Left cardiac atrium (tissue), 4 donors: ENCODE measurements at places on chromosomes 12 and 14.

DNA sequence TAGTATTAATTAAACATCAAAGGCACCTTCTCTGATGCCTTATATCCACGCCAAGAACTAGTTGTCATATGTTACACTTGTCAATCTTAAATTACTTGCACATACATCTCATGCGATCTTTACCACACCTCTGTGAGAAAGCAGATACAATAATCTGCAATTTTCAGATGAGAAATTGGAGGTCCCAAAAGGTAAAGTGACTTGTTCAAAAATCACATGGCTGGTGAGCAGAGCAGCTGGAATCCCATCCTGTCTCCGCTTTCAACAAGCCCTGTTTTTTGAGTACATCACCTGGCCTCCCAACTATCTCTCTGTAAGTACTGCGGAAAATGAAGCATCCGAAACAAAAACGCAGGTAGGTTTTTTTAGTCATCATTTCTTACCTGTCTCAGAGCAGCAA lies 203.4 kb upstream of the FOXN3 start:
- no peak for DNase-seq

GRCh38 chr12:66901138-66901932 lies 222.5 kb upstream of the GRIP1 start:
- DNase-seq: no peak

GRCh38 chr14:49016381-49016780 lies 569.8 kb downstream of the RPS29 start:
- no peak for DNase-seq

DNA sequence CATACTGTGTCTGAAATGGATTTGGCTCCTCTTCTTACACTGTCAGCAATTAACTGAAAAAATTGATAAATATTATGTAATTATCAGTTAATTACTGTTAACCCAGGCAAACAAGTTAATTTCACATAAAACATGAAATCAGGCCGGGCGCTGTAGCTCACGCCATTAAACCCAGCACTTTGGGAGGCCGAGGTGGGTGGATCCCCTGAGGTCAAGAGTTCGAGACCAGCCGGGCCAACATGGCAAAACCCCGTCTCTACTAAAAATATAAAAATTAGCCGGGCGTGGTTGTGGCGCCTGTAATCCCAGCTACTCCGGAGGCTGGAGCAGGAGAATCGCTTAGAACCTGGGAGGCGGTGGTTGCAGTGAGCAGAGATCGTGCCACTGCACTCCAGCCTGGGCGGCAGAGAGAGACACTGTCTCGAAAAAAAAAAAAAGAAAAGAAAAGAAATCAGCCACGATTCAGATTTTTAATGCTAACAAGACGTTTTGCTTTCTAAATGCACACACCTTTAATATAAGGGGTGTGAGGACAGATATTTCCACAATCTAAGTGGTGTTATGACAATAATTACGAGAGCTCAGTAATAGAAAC lies 473 bp upstream of the TMEM19 start:
- no peak for DNase-seq

DNA sequence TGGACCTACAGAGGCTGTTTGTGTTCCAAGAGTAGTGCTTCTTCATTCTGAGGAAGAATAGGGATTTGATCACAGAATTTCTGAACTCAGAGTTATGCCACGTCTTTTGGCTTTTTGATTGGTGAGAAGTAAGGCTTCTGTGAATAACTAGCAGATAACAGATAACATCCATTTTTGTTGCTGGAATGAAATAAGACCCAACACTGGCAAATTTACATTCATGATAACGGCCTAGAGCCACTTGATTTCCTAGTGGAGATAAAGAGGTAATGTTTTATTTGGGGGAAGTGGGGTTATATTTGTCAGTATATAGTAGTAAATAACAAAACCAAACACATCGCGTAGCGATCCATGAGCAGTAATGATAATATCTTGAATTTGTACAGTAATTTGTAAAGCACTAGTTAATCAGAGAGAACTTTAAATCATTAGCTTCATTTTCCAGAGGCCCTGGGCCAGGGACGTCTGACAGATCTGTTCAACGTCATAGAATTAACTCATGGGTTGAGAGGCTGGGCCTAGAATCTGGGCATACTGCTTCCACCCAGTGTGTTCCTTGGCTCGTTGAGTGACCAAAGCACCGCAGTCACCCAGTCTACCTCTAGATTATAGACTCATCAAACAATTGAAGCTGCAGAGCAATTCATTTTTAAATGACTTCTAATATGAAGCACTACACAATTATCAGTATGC lies 79.6 kb downstream of the HMGA2 start:
- DNase-seq: no peak

- no peak for DNase-seq
These were observed 241.9 kb downstream of the PAWR start for GRCh38 chr12:79448816-79449215.

- DNase-seq: peak; percentile 87
These were observed 43.3 kb upstream of the PTPRO start for GRCh38 chr12:15278816-15279658.

GRCh38 chr12:116590561-116590960 lies 31.4 kb downstream of the MAP1LC3B2 start:
- no peak for DNase-seq

GRCh38 chr14:23099212-23099861 lies 4.0 kb downstream of the C14orf119 start:
- DNase-seq: no peak

- no peak for DNase-seq
These were observed 9.9 kb downstream of the OAS2 start for GRCh38 chr12:112988224-112988623.

- no peak for DNase-seq
These were observed 255.8 kb upstream of the HMGA2 start for GRCh38 chr12:65568517-65568916.

DNA sequence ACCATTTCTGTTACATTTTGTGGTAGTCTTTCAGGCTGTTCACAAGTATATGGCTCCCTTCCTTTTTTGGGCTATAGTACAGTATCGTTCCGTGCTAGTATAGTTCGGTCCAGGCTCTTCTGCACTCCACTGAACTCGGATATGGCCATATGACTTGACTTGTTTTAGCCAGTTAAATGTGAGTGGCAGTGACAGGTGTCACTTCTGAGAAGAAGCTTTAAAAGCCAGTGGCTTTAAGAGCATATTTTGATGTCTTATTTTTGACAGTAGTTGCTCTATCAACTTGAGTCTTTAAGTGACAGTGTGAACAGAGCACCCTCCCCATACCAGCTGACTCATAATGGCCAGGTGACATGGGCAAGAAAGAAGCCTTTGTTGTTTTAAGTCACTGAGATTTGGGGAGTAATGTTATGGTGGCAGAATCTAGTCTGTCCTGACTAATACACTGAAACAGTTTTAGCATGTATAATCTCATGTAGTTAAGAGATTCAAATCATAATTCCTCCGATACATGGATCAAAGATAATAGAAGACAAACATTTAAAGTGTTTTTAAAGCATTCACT lies 64.6 kb downstream of the ANO4 start:
- DNase-seq: no peak

- DNase-seq: no peak
These were observed 26.3 kb upstream of the FOS start for GRCh38 chr14:75252254-75252837.

DNA sequence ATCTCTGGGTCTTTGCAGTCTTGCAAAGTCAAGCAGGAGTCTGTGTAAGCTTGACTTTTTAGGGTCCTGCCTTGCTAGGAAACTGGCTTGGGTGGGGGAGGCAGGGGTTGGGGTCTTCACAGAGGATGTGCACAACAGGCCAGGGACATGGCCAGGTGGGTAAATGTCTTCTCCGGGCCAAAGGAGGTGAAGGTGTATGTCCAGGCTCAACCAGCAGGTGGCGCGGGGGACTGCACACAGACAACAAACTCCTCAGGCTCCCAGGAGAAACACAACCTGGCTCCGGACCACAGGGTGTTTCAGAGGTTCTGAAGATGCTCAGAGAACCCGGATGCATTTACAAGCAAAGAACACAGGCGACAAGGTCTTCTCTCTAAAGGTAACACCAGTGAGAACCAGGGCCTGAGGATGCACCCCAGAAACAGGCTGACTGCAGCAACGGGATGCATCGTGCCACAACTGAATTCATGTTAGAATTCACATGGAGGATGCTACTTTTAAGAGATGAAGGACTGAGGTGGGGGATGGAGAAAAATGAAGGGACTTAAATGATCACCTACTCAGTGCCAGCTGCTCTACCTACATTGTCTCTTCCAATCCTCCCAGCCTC lies 56.0 kb downstream of the PLEKHG3 start:
- peak; percentile 59 for DNase-seq

DNA sequence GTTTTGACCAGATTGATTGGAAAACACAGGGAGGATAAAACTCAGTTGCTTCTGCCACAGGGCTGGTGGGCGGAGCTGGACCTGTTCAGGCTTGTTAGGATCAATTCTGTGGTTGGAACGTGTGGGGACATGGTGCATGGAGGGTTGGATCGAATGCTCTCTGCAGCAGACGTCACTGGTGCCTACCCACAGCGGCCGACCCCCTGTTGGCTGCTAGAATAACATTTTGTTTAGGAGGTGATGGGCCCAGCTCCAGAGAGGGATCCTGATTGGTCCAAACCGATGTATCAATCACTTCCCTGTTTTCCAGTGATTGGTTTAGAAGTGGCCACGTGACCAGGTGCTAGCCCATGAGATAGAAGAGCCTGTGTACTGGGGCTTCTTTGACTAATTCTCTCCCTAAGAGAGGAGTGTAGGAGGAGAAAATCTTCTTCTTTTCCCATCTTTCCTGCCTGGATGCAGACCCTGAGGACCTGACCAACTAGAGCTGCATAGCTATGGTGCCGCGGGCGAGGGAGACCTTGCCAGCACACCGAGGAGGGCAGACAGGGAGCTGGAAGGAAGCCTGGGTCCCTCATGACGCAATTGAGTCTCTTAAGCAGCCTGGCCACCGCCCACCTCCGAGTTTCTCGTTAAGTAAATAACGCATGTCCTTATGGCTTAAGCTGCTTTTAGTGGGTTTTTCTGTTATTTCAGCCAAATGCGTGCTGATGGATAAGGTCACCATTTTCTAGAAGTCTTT lies 163.5 kb downstream of the AACS start:
- no peak for DNase-seq

- no peak for DNase-seq
These were observed 47.5 kb downstream of the MRPL42 start for GRCh38 chr12:93514853-93515252.

DNA sequence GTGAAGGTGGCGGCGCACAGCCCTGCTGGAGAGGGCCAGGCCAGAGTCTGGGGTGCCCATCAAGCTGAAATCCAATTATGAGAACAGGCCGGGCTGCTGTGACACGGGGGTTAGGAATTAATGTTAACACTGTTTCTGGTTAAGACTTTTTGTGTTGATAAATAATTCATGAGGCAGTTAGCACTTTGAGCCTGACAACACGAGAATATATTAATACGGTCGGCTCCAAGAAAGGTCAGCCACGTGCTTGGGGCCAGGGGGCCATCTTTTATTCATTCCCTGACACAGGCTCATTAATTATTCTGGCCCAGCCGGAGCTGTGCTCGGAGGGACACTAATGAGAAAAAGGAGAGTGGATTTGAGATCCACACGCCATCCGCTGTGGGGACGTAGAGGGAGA lies 45.1 kb downstream of the FBRSL1 start:
- no peak for DNase-seq

- DNase-seq: peak; percentile 74
These were observed 1.7 kb upstream of the TNS2 start for GRCh38 chr12:53048033-53048779.

- no peak for DNase-seq
These were observed 31.2 kb upstream of the USP44 start for GRCh38 chr12:95582230-95583058.

GRCh38 chr12:95516757-95517156 lies 34.5 kb downstream of the USP44 start:
- DNase-seq: no peak

DNA sequence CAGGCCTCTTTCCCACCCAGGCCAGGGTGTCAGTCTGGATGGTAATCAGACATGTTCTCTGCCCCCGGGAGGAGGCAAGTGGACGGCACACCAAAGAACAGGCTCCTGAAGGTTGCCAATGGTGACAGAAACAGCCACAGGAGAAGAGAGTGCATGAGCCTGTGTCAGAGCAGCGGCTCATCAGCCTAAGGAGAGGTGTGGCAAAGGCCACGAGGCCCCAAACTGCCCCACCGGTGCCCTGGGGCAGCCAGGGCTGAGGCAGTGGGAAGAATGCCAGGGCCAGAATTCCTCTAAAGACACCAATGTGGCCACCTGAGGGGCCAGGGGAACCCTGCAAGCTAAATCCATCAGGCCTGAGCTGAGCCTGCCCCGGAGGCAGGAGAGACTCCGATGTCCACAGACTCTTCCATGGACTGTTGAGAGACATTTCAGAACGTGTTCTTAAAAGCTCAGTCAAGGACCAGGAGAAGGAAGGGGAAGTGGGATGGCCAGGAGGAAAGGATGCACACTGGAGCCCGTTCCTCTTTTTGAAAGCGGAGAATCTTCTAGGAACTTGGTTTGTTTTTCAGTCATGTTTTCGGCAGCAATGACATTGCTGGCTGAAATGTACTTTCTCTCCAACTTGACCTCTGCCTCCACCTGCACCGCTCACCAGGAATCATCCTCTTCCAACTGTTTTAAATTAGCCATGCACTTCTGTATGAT lies 176.3 kb upstream of the FKBP4 start:
- no peak for DNase-seq

DNA sequence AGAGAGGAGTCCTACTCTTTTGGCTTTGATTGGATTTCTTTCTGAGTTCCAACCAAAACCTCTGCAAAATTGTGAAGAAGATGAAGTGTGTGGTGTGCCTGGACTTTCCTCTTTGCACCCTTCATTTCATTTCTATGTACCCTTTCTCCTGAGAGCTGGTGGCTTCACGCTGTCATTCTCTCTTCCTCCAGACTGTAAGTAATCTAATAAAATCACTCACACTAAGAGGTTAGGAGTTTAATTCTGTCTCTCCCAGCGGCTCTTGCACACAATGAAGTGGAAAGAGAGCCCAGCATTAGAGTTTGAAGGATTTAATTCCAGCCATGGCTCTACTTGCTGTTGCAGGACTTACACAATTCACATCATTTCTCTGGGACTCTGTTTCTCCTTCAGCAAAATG lies 37.8 kb upstream of the CRADD start:
- DNase-seq: no peak

GRCh38 chr14:37668646-37669045 lies 73.2 kb downstream of the TTC6 start:
- DNase-seq: no peak

DNA sequence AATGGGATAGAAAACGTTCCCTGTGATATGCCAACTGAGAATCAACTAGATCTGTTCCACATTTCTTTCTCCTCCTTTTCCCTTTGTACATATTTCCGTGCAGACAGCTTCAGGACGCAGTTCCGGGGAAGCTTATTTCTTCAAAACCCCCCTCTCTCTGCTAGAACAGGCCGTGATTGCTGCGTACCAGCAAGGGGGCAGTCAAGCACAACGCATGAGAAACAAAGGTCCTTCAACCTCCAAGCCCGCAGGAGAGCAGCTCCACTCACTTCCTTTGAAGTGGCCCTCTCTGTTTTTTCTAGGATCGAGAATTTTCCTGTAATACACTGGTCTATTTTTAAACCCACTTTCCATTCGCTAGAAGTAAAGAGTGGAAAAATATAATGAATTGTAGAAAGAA lies 80.8 kb downstream of the ZNF664 start:
- DNase-seq: peak; percentile 60

- no peak for DNase-seq
These were observed 205.2 kb upstream of the NEDD1 start for GRCh38 chr12:96701856-96702255.

- peak; percentile 46 for DNase-seq
These were observed 2.6 kb downstream of the SIX4 start for GRCh38 chr14:60721326-60722106.
